ENCODE measurements at places on chromosomes 3 and 15.

- no peaks in the 10 kb centered on the region for H3K27me3 ChIP-seq
- no peaks in the 10 kb centered on the region for H3K36me3 ChIP-seq
- H3K27ac ChIP-seq = no peak overlapping the region
- H3K4me1 ChIP-seq = no peaks in the 10 kb centered on the region
- H3K4me3 ChIP-seq = no peak overlapping the region
Observed at GRCh38 chr3:145191543-145191942, 969.4 kb downstream of the PLOD2 start.

GRCh38 chr15:87648278-87648677, 608.3 kb downstream of the NTRK3 start:
- no peaks in the 10 kb centered on the region for H3K36me3 ChIP-seq
- no peak for DNase-seq
- H3K4me1 ChIP-seq = peaks cover 6% of the 10 kb centered on the region
- H3K27ac ChIP-seq = no peak overlapping the region
- H3K4me3 ChIP-seq = no peak overlapping the region

GRCh38 chr3:10300087-10300486, 7.3 kb upstream of the GHRL start:
- H3K27ac ChIP-seq = no peak overlapping the region
- no peaks in the 10 kb centered on the region for H3K27me3 ChIP-seq
- H3K36me3 ChIP-seq = peaks cover 39% of the 10 kb centered on the region
- H3K4me1 ChIP-seq = no peaks in the 10 kb centered on the region
- DNase-seq = no peak

DNA sequence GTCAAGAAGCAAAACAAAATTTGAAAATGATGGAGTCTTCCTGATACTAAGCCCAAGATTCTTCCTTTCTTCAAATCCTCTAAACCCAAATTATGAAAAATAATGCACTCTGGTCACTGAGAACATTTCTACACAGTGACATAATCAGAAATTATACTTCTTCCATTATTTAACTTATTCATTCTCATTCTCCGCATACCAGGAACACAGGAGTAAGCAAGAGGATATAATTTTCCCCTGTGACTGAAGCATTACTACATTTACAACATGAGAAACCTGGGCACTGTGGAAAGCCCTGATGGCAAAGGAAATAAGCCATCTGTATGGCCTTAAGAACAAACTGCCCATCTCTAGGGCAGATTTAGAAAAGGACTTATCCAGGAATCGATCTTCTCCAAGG, 47.0 kb downstream of the EXD1 start:
- no peaks in the 10 kb centered on the region for H3K27me3 ChIP-seq
- DNase-seq = no peak
- no peaks in the 10 kb centered on the region for H3K36me3 ChIP-seq
- H3K27ac ChIP-seq = no peak overlapping the region
- H3K4me3 ChIP-seq = no peak overlapping the region
- no peaks in the 10 kb centered on the region for H3K4me1 ChIP-seq

GRCh38 chr3:78792733-78793132, 975.1 kb downstream of the ROBO1 start:
- no peak overlapping the region for H3K27ac ChIP-seq
- no peaks in the 10 kb centered on the region for H3K27me3 ChIP-seq
- H3K4me1 ChIP-seq = no peaks in the 10 kb centered on the region
- no peak overlapping the region for H3K4me3 ChIP-seq
- no peaks in the 10 kb centered on the region for H3K36me3 ChIP-seq
- no peak for DNase-seq

- no peaks in the 10 kb centered on the region for H3K36me3 ChIP-seq
- no peaks in the 10 kb centered on the region for H3K4me1 ChIP-seq
- no peak overlapping the region for H3K4me3 ChIP-seq
- H3K27ac ChIP-seq = no peak overlapping the region
Observed at GRCh38 chr15:66779331-66780009, 77.4 kb downstream of the SMAD6 start.

DNA sequence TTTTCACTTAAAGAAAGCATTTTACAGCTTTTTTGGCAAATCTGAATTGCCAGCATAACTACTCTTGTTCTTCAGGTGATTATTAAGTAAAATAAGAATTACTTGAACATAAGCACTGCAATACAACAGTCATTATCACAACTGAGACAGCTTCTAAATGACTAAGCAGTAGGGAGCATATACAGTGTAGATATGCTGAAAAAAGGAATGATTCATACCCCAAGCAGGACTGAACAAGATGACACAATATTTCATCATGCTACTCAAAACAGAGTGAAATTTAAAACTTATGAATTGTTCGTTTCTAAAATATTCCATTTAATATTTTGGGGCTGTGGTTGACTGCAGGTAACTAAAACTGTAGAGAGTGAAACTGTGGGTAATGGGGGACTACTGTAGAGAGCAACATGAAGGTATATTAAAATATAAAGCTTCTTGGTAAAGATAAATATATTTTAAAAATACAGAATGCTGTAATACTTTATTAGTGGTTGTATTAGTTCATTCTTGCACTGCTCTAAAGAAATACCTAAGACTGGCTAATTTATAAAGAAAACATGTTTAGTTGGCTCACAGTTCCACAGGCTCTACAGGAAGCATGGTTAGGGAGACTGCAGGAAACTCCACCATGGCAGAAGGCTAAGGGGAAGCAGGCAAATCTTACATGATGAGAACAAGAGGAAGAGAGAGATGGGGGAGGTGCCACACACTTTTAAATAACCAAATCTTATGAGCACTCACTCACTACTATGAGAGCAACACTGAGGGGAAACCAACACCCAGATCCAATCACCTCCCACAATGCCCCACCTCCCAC, 84.8 kb downstream of the DCLK3 start:
- H3K27ac ChIP-seq = no peak overlapping the region
- H3K4me3 ChIP-seq = no peak overlapping the region
- H3K4me1 ChIP-seq = no peaks in the 10 kb centered on the region
- H3K36me3 ChIP-seq = no peaks in the 10 kb centered on the region
- H3K27me3 ChIP-seq = no peaks in the 10 kb centered on the region

DNA sequence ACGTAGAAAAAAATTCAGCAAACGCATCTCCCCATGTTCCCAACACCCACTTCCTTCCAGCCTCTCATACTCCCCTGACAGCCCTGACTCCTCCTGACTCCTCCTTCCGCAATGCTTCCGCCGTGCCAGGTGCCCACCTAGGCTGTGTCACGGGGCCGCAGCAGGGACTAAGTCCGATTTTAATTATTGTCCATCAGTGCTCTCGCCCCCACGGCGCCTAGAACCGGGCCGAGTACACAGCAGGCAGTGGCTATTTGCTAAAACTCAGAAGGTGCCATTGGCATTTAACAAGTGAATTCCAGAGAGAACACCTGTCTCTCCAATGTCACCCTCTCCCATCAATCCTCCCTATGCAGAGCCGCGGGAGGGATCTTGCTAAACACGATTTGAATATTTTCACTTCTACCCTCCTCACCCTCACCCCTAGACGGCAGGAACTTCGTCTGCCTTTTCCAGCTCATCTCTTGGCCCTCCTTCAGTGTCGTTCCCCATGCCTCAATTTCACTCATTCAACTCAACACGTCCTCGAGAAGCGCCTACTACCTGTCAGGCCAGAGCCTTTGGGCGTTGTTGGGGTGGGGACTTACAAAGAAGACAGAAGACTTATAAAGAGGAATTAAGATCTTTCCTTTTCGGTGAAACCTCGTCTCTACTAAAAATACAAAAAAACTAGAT, 11.5 kb upstream of the SHF start:
- DNase-seq = peak; percentile 10
- no peaks in the 10 kb centered on the region for H3K36me3 ChIP-seq

- no peaks in the 10 kb centered on the region for H3K27me3 ChIP-seq
- H3K4me3 ChIP-seq = peak overlapping the region; percentile 21
- H3K27ac ChIP-seq = no peak overlapping the region
- DNase-seq = peak; percentile 62
- H3K36me3 ChIP-seq = no peaks in the 10 kb centered on the region
- H3K4me1 ChIP-seq = peaks cover 16% of the 10 kb centered on the region
Observed at GRCh38 chr3:150384296-150385212, 23.5 kb upstream of the TSC22D2 start.

DNA sequence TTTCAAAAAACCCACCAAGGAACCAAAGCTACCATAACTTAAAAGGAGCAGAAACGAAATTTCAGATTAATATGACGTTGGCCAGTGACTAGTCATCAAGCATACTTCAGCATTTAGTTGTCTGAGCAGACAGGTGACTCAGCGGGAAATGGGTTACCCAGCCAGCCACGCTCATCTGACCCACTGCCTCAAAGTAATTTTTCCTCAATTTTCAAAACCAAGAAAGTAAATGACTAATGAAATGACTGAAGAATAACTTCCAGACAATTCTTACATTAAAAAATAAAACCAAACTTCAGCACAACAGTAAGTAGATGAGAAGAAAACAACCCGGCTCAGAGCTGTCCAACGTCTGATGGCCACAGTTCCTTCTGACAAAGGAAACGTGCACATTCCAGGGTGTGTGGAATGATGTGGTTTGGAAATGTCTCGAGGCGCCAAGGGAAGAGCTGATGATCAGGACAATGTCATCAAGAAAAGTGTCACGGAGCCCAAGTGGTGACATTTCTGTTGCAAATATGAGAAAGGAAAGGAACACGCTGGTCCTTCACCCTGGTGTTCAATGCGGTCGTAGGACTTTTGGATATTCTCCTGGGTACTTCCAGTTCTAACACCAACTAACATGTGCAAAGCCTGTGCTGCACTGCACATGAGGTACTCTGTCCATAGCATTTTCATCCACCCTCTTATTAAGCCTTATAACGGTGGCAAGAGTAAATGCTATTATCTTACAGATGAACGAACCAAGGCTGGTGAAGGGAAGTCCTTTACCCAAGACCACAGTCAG, 79.1 kb downstream of the FOXP1 start:
- no peak for DNase-seq
- no peaks in the 10 kb centered on the region for H3K27me3 ChIP-seq
- H3K4me1 ChIP-seq = peaks cover 21% of the 10 kb centered on the region
- H3K4me3 ChIP-seq = no peak overlapping the region
- no peaks in the 10 kb centered on the region for H3K36me3 ChIP-seq

- no peaks in the 10 kb centered on the region for H3K27me3 ChIP-seq
- no peak overlapping the region for H3K4me3 ChIP-seq
- no peak overlapping the region for H3K27ac ChIP-seq
- no peak for DNase-seq
- no peaks in the 10 kb centered on the region for H3K36me3 ChIP-seq
Observed at GRCh38 chr3:152321955-152322377, 53.2 kb downstream of the MBNL1 start.
